ENCODE measurements at places on chromosomes 7 and 10. TPM values are rescaled to one million over a fixed set of nuclear protein-coding genes. Genes with fewer than 3 reads are reported as not detected.

MTPN gene
- total RNA-seq, result 113 TPM

DNA sequence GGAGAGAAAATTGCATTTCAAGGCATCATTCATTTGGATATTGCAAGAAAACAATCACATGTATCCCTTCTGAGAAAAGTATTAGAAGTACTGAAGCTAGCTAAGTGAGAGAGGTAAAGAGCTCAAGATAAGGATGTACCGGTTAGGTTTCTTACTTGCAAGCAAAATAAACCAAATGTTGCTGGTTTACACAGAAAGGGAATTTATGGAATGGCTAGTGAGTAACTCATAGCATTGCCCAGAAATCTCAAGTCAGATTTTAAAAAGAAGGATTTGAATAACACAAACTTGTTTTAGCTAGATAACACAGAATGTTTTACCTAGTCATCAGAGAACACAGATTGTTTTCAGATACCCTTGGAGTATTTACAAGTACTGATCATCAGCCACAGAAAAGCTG lies 30.6 kb downstream of the KLHL7 start:
- DNase-seq, result no peak

DNA sequence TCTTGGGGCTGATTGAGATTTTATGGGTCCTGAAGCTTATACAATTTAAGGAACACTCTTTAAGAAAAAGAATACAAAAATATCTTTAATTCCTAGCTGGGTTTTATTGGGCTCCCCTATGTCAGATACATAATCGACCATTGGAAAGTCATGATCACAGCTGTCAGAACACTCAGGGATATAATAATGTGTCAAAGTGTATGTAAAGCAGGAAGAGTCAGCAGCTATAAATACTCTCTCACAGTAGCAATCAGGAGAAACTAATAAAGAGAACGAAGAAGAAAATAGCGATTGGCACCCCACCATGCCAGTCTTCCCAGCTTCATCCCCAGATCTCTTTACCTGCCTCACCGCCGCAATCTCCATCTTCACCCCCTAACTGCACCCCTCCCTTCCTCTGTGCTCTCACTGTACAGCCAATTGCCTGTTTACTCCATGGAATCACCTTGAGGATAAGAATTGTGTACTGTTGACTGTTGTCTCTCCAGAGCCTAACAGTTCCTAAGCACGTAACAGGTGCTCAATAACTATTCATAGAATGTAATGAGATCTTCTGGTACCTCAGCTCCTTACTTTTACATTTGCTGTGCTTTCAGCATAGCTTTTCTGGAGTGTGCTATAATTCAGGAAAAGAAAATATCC lies 24.0 kb upstream of the WNT8B start:
- DNase-seq, result no peak

GRCh38 chr10:113709221-113709838 lies 29.6 kb downstream of the CASP7 start:
- DNase-seq, result no peak

- no peak for DNase-seq
Observed at GRCh38 chr10:72258617-72259016, 15.1 kb upstream of the DDIT4 start.

IKZF1 gene
- 4.4 TPM for total RNA-seq

GRCh38 chr10:35447693-35448407 lies 111.5 kb downstream of the CCNY start:
- peak; percentile 35 for DNase-seq

PRKCQ gene
- 0.62 TPM for total RNA-seq

C7orf33 gene
- total RNA-seq, result not detected

FOXI2 gene
- total RNA-seq, result not detected

STN1 gene
- total RNA-seq, result 28.5 TPM

CCL24 gene
- total RNA-seq, result not detected

DNA sequence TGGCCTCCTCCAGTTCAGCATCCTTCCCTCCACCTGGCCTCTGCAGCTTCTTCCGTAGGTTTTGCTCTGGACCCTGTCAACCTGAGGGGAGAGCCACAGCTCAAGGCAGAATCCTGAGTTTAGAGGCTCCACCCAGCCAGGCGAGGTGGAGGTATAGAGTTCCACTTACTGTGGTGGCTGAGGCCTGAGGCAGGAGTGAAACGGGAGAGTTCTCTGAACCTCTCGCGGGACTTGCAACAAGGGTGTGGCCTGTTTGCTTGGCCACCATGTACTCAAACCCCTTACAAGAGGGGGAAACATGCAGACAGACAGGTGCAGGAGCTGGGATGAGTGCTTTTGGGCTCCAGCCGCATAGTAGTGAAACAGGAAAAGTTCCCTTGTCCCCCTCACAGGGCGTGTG lies 154.0 kb upstream of the C7orf33 start:
- no peak for DNase-seq

PROSER2 gene
- 1.8 TPM for total RNA-seq

DNA sequence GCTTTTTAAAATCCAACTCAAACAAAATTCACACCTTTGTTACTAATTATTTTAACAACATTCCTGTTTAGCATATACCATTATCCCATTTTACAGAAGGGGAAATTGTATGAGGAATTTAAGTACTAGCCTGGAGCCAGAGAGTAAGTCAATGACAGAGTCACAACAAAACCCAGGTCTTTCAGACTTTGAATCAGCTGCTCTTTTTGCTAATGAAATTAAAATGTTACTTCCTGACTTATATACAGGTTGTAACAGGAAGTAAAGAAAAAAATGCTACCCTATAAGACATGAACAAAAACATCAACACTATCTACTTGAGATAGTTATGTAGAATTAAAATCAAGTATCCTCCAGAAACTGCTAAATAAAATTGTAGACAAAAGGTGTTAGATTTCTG lies 82.6 kb upstream of the ASAH2 start:
- DNase-seq, result no peak

DNA sequence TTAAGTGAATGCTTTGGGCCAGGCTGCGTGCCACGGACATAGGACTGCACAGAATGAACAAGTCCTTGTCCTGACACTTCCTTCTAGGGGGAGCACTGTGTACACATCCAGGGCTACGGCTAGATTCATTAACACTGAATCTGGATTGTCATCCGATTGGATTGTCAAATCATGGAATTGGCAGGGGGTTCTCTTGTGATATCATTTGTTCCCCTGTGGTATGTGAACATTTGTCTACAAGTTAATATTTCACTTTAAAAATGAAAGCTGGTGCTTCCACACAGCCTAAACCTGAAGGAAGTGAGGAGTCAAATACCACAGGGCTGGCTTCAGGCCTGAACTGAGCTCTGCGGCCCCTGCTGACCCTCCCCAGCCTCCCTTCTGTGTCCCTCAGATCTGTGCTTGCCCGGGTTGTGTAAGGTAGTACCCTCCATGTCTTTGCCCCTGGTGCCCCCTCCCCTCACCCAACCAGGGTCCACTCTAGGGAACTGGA lies 75.6 kb downstream of the SNX10 start:
- DNase-seq, result no peak

RNF32 gene
- 0.76 TPM for total RNA-seq
